Retinal pigment epithelial cell (primary cell): ENCODE measurements at places on chromosomes 3 and 15.

- DNase-seq, result no peak
Measured at GRCh38 chr3:193987186-193987585, 148.8 kb upstream of the HES1 start.

- no peak for DNase-seq
Measured at GRCh38 chr15:65805019-65805745, 13.1 kb upstream of the DENND4A start.

DNA sequence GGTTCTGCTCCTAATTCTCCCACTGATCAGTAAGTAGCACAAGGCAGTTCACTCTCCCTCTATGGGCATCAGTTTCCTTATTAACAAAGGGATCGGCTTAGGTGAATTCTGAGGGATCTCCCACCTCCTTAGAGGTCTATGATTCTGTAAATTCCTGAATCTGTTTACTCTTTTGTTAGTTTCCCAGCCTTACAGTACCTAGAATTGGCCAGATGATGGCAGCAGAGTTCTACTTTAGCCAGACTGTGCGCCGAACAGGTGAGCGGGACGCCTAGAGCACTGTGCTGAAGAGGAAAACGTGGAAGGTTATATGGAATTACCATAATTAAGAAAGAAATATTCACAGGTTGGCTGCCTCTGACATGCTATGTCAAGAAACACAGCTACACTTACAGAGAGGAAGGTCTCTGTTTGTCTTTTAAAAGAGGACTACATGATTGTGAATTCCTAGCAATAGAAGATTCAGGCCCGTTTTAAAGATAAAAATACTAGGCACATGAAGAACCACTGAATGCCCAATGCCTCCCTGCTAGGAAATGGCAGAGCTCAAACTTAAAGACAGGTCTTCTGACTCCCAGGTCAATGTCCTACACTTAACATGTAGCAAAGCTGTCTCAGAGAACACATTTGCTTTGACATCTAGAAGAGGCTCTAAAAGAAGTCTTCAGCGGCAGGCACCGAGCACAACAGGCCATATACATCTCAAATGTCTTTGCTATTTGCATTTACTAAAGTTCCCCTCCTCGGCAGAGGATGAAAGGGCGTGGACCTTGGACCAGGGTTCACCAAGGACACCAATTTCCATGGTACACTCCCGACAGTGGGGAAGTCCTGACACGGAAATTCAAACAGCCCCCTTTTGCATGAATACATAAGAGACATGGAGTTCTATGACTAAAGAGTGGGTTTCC is 259.9 kb downstream of the FGF12 start:
- no peak for DNase-seq

- no peak for DNase-seq
Measured at GRCh38 chr3:40152482-40153133, 156.9 kb upstream of the EIF1B start.

DNA sequence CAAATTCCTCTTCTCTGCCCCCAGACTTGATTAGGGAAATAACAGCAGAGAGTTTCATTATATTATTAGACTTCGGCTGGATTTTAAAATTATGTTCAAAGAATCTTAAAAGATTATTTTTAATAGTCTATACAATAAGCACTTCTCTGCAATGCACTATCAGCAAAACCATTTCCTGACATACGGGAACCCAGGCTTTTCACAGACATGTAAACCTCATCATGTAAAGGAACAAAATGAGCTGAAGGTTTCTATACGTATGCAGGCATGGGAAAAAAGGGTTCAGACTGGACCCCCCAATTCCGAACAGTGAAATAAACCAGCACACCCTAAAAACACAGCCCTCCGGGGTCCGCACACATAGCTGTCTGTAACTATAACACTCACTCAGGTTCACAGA is 77.5 kb upstream of the LMOD3 start:
- no peak for DNase-seq

- no peak for DNase-seq
Measured at GRCh38 chr15:66955001-66955516, 110.3 kb upstream of the SMAD3 start.

GRCh38 chr3:72298201-72299152 is 513.5 kb upstream of the PROK2 start:
- DNase-seq, result no peak

- peak; percentile 17 for DNase-seq
Measured at GRCh38 chr3:141738891-141739363, 829 bp downstream of the RNF7 start.

DNA sequence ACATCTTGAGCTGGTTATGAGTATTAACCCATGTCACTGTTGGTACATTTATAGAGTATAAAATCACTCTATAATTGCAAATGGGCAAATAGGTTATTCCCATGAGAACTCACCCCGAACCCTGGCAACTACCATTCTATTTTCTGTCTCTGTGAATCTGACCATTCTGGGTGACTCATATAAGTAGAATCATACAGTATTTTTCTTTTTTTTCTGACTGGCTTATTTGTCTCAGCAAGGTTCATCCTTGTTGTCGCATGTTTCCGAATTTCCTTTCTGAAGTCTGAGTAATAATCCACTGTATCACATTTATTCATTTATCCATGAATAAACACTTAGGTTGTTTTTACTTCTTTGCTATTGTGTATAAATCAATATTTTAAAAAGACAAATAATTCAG is 59.9 kb upstream of the CHRM5 start:
- no peak for DNase-seq

DNA sequence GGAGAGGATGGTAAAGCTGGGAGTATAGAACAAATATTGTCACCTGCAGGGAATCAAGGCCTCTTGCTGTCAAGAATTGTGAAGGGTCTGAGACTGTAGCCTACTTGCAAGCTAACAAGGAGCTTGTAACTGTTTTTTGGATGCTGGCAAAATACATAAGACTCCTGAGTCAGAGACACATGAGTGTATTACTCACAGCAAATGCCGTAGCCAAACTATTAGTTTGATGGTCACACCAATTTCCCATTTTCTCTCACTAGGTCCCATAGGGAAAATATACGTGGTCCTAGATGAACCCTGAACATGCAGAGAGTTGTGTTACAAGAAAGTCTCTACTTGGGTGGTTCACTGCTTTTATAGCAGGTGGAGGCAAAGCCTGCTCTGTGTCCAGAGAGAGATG is 44.7 kb upstream of the LIPC start:
- DNase-seq, result peak; percentile 82

DNA sequence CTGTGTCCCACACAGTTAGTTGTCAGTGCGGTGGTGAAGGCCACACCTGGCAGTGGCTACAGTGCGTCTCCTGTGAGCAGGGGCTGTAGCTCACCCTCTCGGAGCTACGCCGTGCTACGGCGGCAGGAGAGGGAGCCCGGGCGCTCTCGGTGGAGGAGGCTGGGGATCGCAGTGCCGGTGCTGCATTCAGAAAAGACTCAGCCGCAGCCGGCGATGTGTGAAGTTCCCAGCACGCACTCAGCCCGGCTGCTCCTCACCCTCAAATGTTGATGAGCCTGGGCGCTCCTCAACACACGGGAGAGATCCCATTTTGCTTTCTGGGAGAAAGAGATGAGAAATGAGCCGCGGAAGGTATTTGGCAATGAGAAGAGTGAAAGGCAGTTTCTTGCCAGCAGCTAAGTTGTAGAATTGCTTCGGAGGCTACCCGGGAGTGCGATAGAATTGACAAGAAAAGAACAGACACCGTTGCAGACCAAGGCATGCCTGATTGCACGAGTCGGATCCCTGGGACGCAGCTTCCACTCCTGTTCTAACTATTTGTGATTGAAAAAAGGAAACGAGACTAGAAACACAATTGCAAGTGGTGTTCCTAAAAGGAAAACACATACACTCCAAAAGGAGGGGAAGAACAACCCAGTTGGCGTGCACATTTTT is at the start of gene UNC13C:
Gene UNC13C, plus strand, starts transcription at position 189 of the 654 bp plus-strand sequence. CDS start 34,463 bp downstream, outside the sequence.
- DNase-seq, result no peak

DNA sequence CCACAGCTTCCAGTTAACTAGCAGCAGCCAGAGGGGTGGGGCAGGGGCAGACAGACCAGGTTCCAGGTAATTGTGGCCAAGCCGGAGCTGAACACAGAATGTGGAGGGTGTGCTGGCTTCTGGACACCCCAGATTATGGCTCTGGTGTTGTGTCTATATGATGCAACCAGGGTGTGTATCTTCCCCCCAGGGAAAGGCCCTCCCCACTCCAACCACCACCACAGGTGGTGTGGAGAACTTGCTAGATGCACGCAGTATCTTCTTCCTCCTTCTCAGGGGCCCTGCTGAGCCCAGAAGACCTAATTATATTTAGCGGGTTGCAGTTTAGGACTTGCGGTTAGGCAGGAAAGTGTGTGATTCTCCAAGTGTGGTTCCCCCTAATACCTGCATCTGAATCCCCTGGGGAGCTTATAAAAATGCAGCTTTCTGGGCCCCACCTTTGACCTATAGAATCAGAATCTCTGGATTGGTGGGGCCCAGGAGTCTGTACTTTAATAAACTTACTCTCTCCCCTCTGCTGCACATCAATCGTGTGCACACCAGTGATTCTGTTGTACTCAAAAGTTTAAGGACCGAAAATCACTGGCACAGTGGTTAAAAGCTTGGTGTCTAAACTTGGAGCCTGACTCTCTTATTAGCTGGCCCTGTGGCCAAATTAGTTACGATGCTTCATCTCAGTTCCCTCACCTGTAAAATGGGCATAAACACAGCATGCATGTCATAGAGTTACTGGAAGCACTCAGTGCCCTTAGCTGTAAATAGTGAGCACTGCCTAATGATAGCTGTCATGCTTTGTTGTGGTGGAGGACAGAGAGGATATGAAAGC is 379.1 kb upstream of the PROK2 start:
- DNase-seq, result no peak

GRCh38 chr3:11391174-11391879 is 119.1 kb downstream of the ATG7 start:
- no peak for DNase-seq

DNA sequence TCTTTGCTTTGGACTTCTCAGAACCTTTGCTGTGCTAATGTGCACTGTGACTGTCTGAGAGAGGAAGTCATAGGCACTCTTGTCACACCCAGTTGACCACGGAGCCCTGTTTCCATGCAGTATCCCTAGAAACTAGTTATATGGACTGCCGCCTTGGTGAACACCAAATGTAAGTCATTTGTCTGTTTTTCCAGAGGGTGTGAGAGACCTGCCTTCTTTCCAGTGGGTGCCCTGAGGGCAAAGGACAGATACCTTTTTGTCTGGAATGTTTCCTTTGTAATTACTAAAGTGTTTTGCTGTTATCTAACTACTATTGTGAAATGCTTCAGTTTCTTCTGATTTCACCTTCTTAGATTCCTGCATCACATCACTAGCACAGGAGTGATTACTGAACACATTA is 91.8 kb downstream of the LARS2 start:
- DNase-seq, result no peak

GRCh38 chr3:107112356-107112755 is 264.9 kb upstream of the CCDC54 start:
- DNase-seq, result no peak

- no peak for DNase-seq
Measured at GRCh38 chr3:178420033-178420432, 116.2 kb upstream of the KCNMB2 start.

DNA sequence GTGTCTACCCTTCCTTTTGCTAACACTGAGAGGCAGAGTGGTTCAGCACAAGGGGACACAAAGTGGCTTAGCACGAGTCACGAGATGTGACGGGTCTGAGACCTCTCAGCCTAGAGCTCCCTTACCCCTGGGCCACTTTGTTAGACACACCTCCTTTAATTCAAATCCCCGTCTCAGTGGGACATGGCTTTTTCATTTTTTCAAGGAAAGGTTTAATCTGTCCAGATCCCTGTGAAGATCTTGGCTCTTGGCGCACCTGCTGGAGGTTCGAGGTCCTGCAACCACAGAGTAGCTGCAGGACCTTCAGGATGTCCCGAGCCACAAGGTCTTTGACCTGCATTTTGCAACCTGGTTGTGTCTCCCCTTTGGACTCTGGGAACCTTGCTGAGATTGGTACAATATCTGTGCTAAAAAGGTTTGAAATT is 52.0 kb downstream of the LPP start:
- DNase-seq, result no peak

GRCh38 chr3:37864904-37865303 is 3.2 kb downstream of the CTDSPL start:
- no peak for DNase-seq

DNA sequence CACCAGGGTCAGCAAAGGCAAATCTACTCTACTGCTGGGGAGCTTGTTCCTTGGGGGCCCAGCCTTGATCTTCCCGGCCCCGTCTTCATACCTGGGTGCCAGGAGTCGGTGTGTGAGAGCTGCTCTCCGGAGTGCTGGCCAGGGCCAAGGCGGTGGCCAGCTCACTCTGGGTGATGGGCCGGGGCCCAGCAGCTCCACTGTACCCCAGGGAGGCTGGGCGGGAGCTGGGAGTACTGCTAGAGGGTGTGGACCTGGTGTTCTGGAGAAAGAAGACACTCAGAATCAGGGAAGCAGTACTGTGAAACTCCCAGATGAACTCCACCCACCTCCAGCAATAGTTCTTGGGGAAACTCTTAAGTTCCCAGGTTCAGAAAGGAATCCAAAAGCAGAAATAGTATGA is 11.9 kb downstream of the UBL7 start:
- DNase-seq, result no peak
